Pancreas (tissue), 10 donors: ENCODE measurements at places on chromosomes 11 and 22. TPM values are rescaled to one million over a fixed set of nuclear protein-coding genes. Genes with fewer than 3 reads are reported as not detected.

Gene TREH
- polyA plus RNA-seq = 4.7 TPM

Gene HTR3A
- polyA plus RNA-seq = 1.2 TPM

DNA sequence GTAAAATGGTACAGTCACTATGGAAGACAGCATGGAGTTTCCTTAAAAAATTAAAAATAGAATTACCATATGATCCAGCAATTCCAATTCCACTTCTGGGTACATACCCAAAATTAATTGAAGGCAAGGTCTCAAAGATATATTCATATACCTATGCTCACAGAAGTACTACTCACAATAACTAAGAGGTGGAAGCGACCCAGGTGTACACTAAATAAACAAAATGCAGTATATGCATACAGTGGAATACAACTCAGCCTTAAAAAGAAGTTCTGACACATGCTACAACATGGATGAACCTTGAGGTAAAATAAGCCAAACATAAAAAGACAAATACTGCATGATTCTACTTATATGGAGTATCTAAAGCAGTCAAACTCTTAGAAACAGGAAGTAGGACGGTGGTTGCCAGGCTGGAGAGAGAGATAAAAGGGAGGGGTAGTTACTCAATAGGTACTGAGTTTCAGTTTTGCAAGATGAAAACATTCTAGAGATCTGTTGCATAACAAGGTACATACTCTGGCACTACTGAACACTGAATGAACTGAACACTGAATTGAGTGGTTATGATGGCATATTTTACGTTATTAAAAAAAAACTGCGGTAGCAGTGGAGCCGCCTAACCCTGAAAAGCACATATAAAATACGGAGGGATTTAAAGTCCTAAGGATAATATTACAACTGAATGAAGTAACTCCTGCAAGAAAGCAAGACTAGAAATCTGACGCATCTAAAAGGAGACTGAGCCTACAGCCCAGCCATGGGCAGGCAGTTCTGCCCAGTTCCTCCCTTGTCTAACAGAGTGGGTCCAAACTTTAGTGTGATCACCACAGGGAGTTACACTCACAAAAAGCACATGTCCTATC is 12.8 kb downstream of the DGCR2 start:
- peak; percentile 41 for DNase-seq
- H3K4me3 ChIP-seq = no peak overlapping the region
- no peaks in the 10 kb centered on the region for H3K27me3 ChIP-seq
- H3K4me1 ChIP-seq = peaks cover 14% of the 10 kb centered on the region

- H3K27me3 ChIP-seq = no peaks in the 10 kb centered on the region
- H3K4me1 ChIP-seq = peaks cover 4% of the 10 kb centered on the region
- no peaks in the 10 kb centered on the region for H3K36me3 ChIP-seq
- no peak for DNase-seq
Measured at GRCh38 chr11:110311783-110312579, 15.6 kb upstream of the RDX start.

- no peaks in the 10 kb centered on the region for H3K36me3 ChIP-seq
- H3K4me1 ChIP-seq = no peaks in the 10 kb centered on the region
- H3K27ac ChIP-seq = no peak overlapping the region
- H3K27me3 ChIP-seq = no peaks in the 10 kb centered on the region
- DNase-seq = no peak
Measured at GRCh38 chr11:31995525-31996094, 95.3 kb upstream of the RCN1 start.

DNA sequence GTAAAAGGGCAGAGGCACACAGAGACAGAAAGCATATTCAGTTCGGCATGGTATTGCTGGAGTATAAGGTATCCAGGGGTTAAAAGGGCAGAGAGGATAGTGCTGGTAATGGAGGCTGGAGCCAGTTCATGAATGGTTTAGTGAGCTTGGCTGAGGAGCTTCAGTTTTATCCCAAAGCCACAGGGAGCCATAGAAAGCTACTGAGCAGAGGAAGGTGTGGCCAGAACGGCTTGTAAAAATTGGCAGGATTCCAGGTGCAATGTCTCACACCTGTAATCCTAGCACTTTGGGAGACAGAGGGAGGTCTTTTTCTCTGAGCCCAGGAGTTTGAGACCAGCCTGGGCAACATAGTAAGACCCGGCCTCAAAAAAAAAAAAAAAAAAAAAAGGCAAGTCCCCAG is 186.1 kb downstream of the MYO18B start:
- no peaks in the 10 kb centered on the region for H3K27me3 ChIP-seq
- H3K4me1 ChIP-seq = no peaks in the 10 kb centered on the region
- H3K27ac ChIP-seq = no peak overlapping the region
- no peaks in the 10 kb centered on the region for H3K36me3 ChIP-seq

DNA sequence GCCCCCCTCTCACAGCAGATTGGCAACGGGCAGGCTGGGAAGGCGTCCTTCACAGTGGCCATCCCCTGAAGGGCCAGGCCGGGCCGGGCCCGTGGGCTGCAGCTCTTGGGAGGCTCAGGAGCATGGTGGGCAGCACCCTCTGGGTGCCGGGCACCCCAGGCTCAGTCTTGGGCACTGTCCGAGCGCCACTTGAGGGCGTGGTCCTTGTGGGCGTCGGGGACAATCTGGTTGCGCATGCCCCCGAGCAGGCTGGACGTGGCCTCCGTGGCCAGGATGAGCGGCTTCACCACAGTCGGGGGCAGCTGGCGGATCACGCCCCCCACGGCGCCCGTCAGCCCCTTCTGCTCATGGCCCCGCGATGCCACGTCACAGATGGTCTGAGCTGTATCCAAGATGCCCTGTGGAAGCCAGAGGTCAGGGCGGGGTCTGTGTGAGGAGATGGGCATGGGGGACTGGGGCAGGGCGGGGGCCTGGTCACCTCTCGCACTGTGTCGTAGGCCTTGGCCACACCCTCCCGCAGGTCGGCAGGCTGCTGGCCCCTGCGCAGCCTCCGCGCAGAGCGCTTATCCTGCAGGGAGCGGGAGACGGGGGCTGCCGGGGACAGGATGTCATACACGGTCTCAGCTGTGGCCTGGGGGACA is 16.5 kb upstream of the EHD1 start:
- H3K27ac ChIP-seq = no peak overlapping the region
- H3K36me3 ChIP-seq = peaks cover 11% of the 10 kb centered on the region
- H3K4me1 ChIP-seq = peaks cover 9% of the 10 kb centered on the region
- no peaks in the 10 kb centered on the region for H3K27me3 ChIP-seq
- DNase-seq = no peak
- no peak overlapping the region for H3K4me3 ChIP-seq
